ENCODE measurements at places on chromosomes 11 and 22. TPM values are rescaled to one million over a fixed set of nuclear protein-coding genes. Genes with fewer than 3 reads are reported as not detected.

OR51B5 gene
- not detected for total RNA-seq

KRTAP5-9 gene
- total RNA-seq, result not detected

PTPMT1 gene
- 80.3 TPM for total RNA-seq

KRTAP5-7 gene
- not detected for total RNA-seq

CTSF gene
- 36.7 TPM for total RNA-seq

C11orf97 gene
- not detected for total RNA-seq

YPEL4 gene
- total RNA-seq, result 0.32 TPM

MUC5AC gene
- 3.6 TPM for total RNA-seq

RFPL3 gene
- total RNA-seq, result not detected

SYT7 gene
- total RNA-seq, result 0.71 TPM

TSPAN18 gene
- 2.0 TPM for total RNA-seq

PATE4 gene
- total RNA-seq, result not detected

GPHA2 gene
- total RNA-seq, result not detected

RASGRP2 gene
- total RNA-seq, result 0.82 TPM

OR5B12 gene
- not detected for total RNA-seq

TOP3B gene
- 12.2 TPM for total RNA-seq

Measured in A549 treated with RU486 at 1 μM for 4 hours (cell line).